Activated T-cell treated with anti-CD3 and anti-CD28 coated beads, Interleukin-2, amount 50 U/mL, for 24 hours (primary cell): ENCODE measurements at places on chromosomes 3 and 15.

- no peaks in the 10 kb centered on the region for H3K36me3 ChIP-seq
- DNase-seq: no peak
- H3K4me3 ChIP-seq: no peak overlapping the region
Observed at GRCh38 chr3:122985539-122985938, 42.0 kb downstream of the SEMA5B start.

DNA sequence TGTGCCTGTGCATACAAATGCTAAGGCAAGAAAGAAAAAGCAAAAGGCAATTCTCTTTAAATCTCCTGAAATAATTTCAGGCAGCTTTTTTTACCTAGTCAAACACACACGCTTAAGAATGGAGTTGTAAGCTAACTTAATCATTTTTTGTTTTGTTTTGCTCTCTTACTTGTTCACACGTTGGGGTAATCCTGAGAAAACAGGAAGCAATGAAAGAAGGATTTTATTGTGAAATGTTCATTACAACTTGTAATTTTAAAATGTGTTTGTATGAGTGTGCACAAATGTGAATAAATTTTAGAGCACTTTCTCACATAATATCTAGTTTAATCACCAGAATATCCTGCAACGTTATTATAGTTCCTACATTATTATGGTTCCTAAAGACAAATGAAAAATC, 263.8 kb downstream of the LPP start:
- no peaks in the 10 kb centered on the region for H3K36me3 ChIP-seq
- peaks cover 12% of the 10 kb centered on the region for H3K4me1 ChIP-seq
- DNase-seq: no peak
- no peaks in the 10 kb centered on the region for H3K27me3 ChIP-seq
- H3K27ac ChIP-seq: no peak overlapping the region

DNA sequence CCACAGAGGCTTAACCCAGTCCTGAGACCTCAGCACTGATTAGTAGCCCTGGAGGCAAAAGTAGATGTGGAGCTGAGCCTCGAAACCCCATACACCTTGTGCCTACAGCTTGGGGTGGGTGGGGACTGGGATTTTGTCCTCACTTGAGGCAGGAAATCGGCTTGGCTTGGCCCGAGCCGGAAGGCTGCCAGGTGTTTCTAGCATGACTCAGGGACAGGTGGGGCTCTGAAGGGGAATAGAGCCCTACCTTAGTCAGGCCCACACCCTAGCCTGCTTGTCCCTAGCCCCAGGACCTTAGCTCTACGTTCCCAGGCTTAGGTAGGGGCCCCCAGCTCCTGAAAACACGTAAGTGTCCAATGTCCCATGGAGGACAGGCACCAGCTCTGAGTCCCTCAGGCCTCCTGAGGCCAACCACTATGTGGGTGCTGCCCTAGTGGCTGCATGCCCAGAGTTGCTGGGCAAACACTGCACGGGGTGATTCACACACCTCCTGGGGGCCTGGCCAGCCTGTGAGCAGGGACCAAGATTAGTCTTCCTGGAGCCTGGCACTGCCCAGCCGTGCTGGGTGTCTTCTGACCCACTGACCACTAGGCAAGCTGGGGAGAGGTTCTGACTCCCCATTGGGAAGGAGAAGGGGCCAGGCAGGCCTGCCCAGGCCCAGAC, 3.1 kb downstream of the MST1R start:
- peaks cover 16% of the 10 kb centered on the region for H3K4me1 ChIP-seq
- no peaks in the 10 kb centered on the region for H3K27me3 ChIP-seq
- H3K36me3 ChIP-seq: peaks cover 2% of the 10 kb centered on the region
- no peak overlapping the region for H3K4me3 ChIP-seq
- no peak overlapping the region for H3K27ac ChIP-seq

GRCh38 chr15:94412979-94413746, 181.8 kb downstream of the MCTP2 start:
- H3K27me3 ChIP-seq: no peaks in the 10 kb centered on the region
- H3K27ac ChIP-seq: no peak overlapping the region
- H3K4me1 ChIP-seq: no peaks in the 10 kb centered on the region
- peaks cover 33% of the 10 kb centered on the region for H3K36me3 ChIP-seq

DNA sequence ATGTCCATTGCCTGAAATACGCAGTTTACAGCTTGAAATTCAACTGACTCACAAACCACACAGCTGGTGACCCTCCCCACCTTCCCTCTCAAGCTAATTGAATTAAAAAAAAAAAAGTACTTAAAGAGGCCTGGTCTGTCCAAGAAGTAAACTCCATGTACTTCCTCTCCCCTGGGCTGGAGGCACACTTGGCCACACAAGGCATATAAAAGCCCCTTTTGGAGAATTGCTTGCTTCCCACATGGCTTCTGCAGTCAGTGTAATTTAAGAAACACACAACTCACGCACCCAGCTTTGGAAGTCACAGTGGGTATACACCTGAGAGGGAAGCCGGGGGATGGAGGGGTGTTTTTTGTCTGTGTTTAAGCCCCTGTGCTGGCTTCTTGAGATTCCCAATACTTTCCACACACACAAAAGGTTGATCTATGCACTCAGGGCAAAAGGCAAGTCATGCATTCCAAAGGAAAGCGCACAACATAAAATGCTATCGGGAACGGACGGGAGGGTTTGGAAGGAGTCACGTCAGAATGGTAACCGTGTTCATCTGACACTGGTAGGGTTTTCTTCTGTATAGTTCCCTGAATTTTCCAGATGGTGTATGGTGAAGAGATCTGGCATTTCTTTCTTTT, 106.6 kb upstream of the ALDH1A3 start:
- DNase-seq: no peak
- no peak overlapping the region for H3K27ac ChIP-seq
- H3K36me3 ChIP-seq: no peaks in the 10 kb centered on the region
- H3K4me1 ChIP-seq: no peaks in the 10 kb centered on the region
- H3K4me3 ChIP-seq: no peak overlapping the region

DNA sequence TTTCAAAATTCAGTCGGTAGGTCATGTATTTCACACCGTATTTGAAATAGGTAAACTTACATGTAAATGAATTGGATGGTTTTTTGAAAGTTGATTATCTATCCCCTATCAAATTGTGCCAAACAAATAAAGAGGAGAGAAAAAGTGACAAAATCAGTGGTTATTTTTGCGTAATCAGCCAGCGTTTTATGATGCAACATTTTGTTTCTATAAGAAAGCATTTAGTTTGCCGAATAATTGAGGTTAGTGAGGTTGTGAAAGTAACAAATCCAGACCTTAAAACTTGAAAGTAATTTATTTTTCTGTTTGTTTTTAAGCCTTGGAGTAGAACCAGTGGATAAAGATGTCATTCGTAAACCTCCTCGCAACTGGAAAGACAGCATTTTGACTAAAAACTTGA, 29.3 kb downstream of the ASTE1 start:
- no peak overlapping the region for H3K27ac ChIP-seq
- DNase-seq: no peak
- no peak overlapping the region for H3K4me3 ChIP-seq
- H3K27me3 ChIP-seq: no peaks in the 10 kb centered on the region
- H3K36me3 ChIP-seq: peaks cover 71% of the 10 kb centered on the region

- DNase-seq: no peak
- H3K4me3 ChIP-seq: peak overlapping the region; percentile 83
- no peaks in the 10 kb centered on the region for H3K27me3 ChIP-seq
- peaks cover 48% of the 10 kb centered on the region for H3K36me3 ChIP-seq
Observed at GRCh38 chr15:41827290-41827879, 507 bp upstream of the JMJD7 start.

DNA sequence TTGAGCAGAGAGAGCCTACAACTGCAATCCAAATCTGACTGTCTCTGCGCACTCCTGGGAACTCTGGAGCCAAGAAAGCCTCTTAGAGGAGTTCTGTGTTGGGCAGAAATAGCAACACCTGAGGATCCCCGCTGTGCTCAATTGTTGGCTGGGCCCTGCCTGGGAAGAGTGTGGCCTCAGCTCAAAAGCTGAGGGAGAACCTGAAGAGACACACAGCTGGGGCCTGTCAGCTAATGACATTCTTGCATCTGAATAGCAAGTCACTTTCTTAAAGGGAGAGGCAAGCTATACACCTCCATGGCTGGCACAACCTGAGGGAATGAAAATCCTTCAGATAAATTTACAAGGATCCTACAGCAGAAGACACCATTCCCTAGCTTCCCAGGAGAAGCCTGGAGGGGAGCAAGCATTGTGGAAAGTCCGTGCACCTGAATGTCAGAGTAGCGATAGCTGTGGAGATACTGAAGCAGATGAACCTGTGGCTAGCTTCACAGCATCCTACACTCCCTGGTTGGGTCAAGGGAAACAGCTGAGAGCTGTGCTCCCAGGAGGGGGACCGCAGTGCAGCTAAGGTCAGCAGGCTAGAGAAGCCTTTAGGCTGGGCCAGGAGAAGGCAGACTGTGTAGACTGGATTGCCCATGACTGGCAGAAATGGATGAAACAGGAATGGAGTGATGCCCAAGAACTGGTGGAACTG, 159.9 kb upstream of the PFN2 start:
- peaks cover 27% of the 10 kb centered on the region for H3K27me3 ChIP-seq
- no peak for DNase-seq
- H3K36me3 ChIP-seq: no peaks in the 10 kb centered on the region
- no peaks in the 10 kb centered on the region for H3K4me1 ChIP-seq

GRCh38 chr15:67738056-67738455, 87.3 kb upstream of the SKOR1 start:
- peaks cover 33% of the 10 kb centered on the region for H3K4me1 ChIP-seq
- no peak for DNase-seq
- no peaks in the 10 kb centered on the region for H3K27me3 ChIP-seq

DNA sequence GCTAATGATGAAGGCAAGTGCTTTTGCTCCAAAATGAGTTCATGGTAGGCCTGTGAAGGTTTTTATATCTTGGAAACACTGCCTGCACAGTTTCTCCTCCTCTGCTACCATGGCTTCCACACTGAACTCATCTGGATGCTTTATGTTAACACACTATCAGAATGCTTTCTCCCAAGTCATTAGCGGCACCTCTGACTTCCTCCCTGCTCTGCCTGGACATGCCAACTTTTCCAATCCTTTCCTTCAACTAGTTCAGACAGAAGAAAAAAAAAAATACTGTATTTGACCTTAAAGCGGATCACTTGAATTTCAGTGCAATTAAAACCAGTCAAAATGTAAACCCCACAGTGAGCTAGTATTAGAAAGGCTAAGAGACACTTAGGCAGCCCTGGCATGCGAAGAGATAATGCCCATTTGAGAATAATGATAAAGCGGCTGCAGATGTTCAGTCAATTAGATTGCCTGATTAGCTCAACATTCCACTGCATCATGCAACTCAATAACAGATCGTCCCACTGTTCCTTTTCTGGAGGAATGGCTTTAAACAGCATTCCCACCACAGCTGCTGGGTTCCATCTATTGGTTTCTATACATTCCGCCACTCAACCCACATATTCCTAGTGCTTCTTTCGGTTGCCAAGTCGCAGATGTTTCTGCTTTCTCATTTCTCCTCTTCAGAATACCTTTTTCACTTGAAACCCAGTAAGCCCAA, 51.7 kb downstream of the CNTN3 start:
- H3K27me3 ChIP-seq: no peaks in the 10 kb centered on the region
- no peaks in the 10 kb centered on the region for H3K36me3 ChIP-seq
- no peak overlapping the region for H3K27ac ChIP-seq
- no peak for DNase-seq
- H3K4me1 ChIP-seq: no peaks in the 10 kb centered on the region
- H3K4me3 ChIP-seq: no peak overlapping the region

GRCh38 chr3:127949446-127950055, 34.5 kb downstream of the KBTBD12 start:
- no peak for DNase-seq
- H3K27ac ChIP-seq: no peak overlapping the region
- no peak overlapping the region for H3K4me3 ChIP-seq
- no peaks in the 10 kb centered on the region for H3K36me3 ChIP-seq
- peaks cover 37% of the 10 kb centered on the region for H3K27me3 ChIP-seq

DNA sequence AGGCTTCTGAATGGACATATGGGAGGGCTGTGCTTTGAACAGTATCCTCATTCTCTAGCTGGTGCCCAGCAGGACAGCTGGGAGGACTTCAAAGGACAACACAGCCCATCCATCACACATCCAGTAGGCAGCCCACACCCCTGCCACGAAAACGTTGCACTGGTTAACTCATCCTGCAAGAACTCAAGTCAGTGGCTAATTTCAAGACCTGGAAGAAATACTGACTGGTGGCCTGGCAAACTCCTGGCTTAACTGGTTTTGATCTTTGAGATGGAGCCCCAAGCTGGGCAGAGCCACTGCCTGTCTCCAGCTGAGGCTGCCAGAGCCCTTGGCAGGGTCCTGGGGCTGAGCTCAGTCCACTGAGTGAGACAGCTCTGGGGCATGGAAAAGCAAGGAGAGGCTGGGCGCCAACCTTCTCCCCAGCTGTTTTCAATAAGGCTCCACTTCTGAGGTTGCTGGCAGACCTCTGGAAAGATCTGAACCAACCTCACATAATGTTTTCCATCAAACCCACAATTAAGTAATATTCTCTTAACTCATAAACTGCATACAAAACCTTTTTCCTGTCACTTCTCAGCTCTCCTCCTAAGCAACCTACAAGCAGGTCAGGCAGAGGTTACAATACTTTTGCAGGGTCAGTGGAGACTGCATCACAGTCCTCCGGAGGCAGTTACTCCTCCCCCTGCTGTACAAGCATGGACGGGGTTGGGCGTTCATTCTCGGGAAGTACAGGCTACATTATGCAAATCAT, 110.3 kb downstream of the MYLK start:
- H3K27ac ChIP-seq: no peak overlapping the region
- H3K4me1 ChIP-seq: no peaks in the 10 kb centered on the region
- H3K36me3 ChIP-seq: no peaks in the 10 kb centered on the region
- no peak overlapping the region for H3K4me3 ChIP-seq
- DNase-seq: no peak
- H3K27me3 ChIP-seq: no peaks in the 10 kb centered on the region

DNA sequence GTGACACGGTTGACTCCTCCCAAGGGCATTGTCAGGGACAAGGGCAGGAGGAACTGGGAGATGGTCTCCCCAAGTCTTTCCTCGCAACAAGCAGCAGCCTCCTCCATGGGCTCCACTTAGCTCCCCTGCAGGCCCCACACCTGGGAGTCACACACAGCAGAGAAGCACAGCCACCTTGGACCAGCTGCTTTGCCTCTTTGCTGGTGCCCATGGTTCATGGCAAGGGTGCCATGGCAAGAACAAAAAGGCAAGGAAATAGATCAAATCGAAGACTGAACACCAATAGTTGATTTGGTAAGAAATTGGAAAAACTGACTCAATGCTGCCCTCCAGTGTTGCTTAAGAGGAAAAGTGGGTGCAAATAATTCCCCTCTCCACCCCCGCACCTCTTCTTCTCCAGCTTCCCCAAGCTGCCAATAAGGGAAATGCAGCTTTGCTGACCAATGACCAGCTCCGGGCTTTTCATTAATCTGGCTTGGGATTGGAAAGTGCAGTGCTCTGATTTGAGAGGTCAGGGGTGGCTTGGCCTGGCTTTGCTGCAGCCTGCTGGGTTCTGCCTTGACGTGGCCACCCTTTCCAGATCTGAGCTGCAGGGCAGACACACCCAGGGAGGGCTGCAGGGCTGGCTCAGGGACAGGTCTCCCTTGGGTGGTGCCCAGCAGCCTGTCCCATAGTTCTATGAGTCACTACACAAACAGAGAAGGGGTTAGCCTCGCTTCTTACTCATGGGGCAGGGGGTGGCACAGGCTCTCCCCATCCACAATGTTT, 162.0 kb downstream of the KLF13 start:
- DNase-seq: peak; percentile 70
- peaks cover 8% of the 10 kb centered on the region for H3K36me3 ChIP-seq
- H3K4me1 ChIP-seq: peaks cover 64% of the 10 kb centered on the region
- H3K27ac ChIP-seq: peak overlapping the region; percentile 85
- H3K4me3 ChIP-seq: peak overlapping the region; percentile 37
- peaks cover 2% of the 10 kb centered on the region for H3K27me3 ChIP-seq
